ENCODE measurements at places on chromosomes 6 and 20. TPM values are rescaled to one million over a fixed set of nuclear protein-coding genes. Genes with fewer than 3 reads are reported as not detected.

The PABPC1L gene
- 113 TPM for total RNA-seq

DNA sequence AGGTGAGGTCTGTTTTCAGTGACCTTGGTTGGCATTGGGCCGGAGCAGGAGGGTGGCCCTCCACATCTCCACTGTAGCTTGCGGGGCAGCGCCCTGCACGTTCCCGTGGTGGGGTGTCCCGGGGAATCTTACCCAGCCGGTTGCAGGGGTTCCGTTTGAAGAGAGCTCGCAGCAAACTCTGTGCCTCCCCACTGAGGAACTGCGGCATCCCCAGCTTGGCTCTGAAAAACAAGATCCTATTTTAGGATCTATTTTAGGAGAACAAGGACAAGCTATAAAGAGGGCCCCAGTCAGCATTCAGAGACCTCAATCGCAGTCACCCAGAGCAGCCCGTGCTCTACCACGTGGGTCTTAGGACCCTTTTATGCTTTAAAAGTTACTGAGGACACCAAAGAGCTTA lies 97.8 kb downstream of the RAMACL start:
- DNase-seq, result no peak

DNA sequence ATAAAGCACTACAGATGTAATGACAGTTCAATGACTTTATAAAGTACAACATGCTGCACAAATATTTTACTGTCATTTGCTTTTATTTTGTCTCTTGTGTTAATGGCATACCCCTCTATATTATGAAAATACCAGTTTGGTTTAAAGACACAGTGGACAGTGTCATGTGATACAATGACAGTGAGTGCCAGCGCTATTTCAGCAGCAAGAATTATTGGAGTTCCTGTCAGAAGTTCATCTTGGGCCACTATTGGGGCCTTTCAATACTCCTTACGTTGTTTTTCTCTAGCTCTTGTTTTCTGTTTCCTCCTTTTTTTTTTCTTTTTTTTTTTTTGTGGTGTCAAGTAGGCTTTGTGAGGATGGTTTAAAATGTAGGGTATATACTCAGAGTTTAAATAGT lies 232.5 kb downstream of the FARS2 start:
- no peak for DNase-seq

DNA sequence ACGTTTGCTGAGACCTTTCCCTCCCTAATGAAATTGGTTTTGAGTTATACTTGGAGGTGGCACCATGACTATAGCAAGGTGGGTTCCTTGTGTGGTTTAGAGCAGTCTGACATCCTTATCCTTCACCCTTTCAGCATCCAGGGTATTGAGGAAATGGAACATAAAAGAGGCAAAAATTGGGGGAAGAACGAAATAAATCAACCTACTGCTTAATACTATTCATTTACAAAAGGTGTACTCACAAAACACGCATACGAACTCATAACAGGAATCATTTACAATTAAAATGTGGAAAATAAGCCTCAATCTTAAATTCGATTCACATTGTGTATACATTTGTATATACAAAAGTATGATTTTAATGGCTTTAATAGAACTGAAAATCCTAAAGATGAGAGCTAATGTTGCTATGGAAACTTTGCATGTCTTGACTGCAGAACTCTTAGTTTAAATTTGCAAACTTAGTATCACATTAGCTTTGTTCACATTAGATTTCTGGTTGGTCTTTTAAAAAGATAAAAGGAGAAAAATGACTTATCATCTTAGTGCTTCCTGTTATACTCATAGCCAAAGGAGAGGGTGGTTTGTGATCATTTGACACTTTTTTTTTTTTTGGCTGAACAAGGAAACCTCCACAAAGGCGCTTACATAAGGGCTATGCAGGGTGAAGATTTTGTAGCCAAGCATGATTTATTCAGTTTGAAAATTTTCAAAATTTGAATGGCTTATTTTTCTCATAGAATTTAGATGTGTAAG lies 76.1 kb upstream of the ATXN1 start:
- no peak for DNase-seq

- no peak for DNase-seq
Measured at GRCh38 chr20:54355631-54356280, 119.6 kb upstream of the DOK5 start.

- no peak for DNase-seq
Measured at GRCh38 chr6:16166871-16167608, 38.2 kb downstream of the MYLIP start.

GRCh38 chr20:10481676-10482075 lies 46.6 kb downstream of the SLX4IP start:
- no peak for DNase-seq

DNA sequence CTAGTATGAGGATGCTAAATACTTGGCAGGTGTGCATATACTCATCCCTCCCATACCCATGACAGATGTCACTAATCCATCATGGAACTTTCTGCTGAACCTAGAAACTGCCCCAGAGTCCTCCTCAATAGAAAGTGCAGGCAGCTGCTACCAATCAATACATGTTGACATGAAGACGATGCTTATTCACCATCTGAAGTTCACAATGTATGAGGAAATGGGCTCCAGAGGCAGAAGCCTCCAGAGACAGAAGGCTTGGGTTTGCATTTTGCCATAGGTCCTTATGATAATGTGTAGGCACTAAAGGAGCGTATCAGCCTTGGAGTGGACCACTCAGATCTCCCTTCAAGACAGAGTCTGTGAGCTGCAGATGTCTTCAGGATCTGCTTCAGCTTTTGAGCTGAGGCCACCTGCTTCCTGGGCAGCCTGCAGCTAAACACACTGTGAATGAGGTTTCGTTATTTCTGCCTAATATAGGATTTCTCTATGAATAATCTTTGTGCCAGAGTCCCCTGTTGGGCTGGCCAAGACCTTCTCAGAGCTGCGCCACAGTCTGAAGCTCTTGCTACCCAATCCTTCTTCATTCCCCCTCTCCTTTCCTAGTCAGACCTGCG lies 7.5 kb upstream of the KIAA1755 start:
- DNase-seq, result no peak

The ZKSCAN3 gene
- 4.1 TPM for total RNA-seq

- no peak for DNase-seq
Measured at GRCh38 chr6:18584372-18584771, 197.2 kb downstream of the RNF144B start.

DNA sequence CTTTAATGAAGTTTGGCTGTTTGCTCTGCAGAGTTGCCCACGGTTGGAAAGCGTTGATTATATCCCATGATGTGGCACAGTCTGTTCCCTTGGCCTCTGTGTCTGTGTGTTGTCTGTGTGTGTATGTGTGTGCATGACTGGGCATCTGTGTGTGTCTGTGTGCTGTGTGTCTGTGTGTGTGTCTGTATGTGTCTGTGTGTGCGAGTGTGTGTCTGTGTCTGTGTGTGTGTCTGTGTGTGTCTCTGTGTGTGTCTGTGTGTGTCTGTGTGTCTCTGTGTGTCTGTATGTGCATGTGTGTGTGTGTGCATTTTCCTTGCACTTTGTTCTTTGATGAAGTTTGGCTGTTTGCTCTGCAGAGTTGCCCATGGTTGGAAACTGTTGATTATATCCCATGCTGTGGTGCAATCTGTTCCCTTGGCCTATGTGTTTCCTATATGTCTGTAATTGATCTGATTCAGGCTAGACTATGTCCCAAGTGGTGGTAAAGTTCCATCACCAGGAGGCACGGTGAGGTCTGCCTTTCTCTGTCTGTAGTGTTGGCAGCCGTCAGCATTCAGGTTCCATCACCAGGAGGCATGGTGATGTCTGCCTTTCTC lies 78.1 kb upstream of the RIN2 start:
- DNase-seq, result no peak

DNA sequence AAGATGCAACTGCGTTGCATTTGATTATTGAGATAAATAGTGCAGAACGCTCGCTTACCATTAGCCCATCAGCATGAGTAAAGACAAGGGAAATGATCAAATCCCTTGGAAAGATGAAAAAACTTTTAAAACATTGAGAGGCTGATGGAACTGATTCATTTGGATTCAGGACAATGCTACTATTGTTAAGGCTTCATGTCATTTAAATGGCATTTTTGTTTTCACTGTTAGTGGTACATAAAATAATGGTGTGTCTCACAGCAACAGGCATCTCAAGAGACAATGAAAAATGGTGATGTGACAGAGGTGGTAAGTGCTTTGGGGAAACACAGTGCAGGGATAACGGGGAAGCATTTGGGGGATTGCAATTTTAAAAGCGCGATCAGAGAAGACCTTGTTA lies 159.7 kb upstream of the KCNG1 start:
- no peak for DNase-seq

The MOXD1 gene
- total RNA-seq, result not detected

DNA sequence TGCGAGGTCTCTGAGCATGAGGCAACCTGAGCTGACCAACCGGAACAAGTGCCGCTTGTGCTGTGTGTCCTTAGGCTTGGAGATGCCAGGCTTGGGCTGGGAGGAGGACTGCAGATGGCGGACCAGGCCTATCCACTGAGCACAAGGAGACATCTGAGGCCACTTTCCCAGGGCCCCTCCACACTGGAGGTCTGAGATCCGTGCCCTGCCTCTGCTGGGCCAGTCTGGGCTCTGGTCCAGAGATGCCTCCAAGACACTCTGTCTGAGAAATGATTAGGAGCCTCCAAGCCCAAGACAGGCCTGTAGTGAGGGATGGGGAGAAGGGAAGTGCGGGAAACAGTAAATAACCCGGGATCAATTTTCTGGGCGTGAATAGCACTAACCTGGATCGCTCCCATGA lies 3.0 kb upstream of the MLN start:
- no peak for DNase-seq

The ANKEF1 gene
- total RNA-seq, result 7.3 TPM

DNA sequence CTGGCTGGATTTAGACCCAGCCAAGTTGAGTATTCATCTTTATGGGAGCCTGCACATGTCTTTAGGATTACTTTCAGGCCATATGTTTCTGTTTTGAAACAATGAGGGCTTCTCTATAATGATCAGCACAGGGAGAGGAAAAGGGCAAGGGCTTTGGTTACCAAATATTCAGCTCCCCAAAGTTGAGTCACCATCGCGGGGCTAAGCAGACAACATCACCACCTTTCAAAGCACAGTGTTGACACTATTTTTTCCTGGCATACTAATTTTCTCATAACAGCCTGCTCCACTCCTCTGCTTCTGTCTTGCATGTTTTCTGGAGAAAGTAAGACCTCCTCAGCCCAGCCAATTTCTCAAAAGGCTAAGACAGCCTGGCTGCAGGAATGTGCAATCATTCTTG lies 4.9 kb downstream of the SCML4 start:
- peak; percentile 56 for DNase-seq

The GSTA4 gene
- total RNA-seq, result 2.9 TPM

DNA sequence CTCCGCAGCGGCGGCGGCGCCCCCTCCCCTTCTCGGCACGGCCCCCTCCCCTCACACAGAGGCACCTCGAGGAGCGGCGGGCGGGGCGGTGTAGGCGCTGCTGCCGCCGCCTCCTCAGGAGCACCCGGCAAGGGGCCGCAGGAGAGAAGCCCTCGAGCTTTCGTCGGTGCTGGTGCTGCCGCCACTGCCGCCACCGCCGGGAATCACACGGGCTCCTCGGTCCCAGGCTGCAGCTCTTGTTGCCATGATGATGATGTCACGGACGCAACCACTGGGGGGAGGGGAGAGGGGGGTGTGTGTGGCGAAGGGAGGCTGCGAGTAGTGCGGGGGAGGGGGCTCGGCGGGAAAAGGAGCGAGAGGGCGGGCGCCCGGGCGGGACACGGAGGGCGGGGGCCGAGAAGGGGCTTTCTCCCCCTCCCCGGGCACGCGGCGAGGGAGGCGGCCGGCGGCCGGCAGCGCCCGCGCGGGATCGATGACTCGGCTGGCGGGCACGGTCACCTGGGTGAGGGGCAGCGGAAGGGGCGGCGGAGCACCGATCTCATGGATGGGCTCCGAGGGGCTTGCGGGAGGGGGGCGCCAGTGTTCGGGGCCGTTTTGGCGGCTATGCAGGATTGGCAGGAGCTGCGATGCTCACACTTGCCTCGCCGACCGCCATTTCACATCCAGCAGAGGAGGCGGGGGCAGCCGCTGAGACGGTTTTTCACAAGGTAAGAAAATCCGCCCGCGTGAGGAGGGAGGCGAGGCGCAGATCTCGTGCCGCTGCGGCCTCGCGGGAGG lies at the start of gene REV3L:
REV3L (minus strand) TSS at position 260 of the 777 bp plus-strand sequence. CDS start 330 bp downstream, outside the sequence.
- DNase-seq, result peak; percentile 91

The MAS1 gene
- not detected for total RNA-seq

- no peak for DNase-seq
Measured at GRCh38 chr6:166777096-166777630, 150.1 kb upstream of the RPS6KA2 start.

The SLPI gene
- not detected for total RNA-seq

DNA sequence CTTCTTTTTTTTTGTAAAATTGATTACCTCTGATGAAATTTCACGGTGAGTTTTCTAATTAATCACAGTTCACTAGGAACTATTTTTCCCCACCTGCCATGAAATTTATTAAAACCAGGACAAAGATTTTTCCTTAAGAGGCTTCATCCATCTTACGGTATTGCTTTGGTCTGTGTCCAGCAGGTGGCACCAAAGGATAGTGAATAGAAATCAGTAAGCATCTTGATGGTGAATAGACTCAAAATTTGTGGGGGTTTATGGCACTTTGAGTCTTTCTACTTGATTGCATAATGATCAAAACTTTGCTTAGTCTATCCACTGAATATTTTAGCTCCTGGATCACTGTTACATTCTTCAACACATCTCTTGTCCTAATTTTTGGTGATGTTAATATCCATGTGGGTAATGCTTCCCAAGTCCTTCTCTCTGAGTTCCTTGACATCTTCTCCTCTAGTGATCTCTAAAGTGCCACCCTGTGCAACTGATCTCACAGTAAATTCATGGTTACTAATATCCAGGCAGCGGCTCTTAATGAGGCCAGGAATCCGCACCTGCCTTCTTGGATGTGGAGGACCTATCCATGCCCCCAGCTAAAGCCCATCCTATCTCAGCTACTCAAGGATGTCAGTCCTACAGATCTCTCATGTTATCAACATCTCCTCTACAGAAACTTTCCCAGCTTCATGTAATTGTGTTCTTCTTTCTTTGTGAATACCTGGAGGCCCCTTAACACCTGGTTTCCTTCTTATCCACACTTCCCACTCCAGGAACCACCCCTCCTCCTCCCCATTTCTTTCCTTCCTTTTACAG lies 54.5 kb downstream of the STMND1 start:
- DNase-seq, result peak; percentile 60

DNA sequence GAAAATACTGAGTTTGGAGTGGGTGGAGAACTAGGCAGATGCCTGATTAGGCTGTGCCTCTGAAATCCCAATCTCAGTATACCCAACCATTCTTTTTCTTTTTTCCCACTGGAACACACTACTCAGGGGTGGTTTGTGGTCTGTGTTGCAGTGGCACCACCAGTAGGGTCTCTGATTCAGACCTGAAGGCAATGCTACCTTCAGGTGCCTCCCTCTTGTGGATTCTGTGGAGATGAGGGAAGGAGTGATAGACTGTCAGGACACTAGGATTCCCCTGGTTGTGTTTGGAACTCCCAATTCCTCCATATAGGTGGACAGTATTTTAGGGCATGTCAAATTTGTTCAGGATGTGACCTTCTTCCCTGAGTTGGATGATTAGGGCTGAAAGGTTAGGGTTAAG lies 47.4 kb upstream of the SYNCRIP start:
- no peak for DNase-seq

DNA sequence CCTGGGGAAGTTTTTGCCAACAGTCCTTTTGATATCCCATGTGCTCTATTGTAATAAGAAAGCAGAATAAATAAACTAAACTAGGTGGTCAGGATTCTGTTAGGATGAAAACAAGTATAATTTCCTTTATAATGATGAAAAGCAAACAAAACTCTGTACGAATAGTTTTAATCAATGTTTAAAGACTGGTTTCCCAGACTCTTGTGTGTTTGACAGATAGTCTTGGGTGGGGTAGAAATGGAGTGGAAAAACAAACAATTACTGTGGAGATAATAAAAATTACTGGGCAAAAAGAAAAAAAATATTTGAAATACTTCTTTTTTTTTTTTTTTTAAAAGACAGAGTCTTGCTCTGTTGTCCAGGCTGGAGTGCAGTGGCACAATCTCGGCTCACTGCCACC lies 152.1 kb upstream of the FLRT3 start:
- no peak for DNase-seq
